ENCODE measurements at places on chromosomes 13 and 19.
A peak's percentile ranks its signal among the peaks of the same experiment; 100 is the strongest.

DNA sequence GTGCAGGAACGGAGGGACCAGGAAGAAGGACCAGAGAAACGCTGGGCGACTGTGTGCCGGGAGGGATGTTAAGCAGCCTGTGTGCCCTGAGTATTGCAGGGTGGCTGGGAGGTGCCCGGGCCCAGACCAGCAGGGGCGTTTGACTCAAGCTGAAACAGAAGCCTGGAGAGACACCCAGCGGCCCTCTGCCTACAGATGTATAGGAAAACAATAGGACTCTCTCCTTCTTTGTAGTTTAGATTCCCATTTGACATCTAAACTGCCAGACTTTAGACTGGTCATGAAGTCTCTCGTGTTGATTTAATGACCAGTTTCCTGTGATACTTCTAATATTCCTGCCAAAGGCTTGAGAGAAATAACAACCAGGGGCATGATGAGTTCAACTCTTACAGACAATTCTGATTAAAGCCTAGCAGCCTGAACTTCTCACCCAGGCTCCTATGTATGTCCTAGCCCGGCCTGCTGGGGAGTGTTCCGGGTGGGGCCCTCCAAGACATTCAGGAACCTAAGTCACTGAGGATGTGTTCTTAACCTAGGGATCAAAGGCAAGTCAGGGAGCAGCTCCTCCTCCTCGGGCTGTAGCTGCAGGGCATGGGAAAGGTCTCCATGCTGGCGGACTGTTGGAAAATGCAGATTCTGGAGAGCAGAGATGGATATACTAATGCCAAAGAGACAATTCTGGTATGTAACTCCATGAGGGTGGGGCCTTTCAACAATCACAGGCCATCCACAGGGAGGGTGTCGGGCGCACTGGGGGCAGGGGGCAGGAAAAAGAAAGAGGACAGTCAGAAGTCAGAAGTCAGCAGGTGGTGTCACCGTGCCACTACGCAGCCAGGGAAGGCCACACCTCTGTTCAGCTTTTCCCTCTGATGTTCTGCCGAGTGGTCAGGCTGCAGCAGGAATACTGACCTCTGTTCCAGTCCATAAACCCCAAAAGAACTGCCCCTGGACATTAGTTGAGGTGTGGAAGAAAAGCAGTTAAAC lies 131.8 kb downstream of the STARD13 start:
- DNase-seq = no peak

- DNase-seq = no peak
Observed at GRCh38 chr19:50893047-50893736, 18.0 kb downstream of the KLK4 start.

- no peak for DNase-seq
Observed at GRCh38 chr19:3054972-3055740, 7.1 kb downstream of the TLE5 start.

DNA sequence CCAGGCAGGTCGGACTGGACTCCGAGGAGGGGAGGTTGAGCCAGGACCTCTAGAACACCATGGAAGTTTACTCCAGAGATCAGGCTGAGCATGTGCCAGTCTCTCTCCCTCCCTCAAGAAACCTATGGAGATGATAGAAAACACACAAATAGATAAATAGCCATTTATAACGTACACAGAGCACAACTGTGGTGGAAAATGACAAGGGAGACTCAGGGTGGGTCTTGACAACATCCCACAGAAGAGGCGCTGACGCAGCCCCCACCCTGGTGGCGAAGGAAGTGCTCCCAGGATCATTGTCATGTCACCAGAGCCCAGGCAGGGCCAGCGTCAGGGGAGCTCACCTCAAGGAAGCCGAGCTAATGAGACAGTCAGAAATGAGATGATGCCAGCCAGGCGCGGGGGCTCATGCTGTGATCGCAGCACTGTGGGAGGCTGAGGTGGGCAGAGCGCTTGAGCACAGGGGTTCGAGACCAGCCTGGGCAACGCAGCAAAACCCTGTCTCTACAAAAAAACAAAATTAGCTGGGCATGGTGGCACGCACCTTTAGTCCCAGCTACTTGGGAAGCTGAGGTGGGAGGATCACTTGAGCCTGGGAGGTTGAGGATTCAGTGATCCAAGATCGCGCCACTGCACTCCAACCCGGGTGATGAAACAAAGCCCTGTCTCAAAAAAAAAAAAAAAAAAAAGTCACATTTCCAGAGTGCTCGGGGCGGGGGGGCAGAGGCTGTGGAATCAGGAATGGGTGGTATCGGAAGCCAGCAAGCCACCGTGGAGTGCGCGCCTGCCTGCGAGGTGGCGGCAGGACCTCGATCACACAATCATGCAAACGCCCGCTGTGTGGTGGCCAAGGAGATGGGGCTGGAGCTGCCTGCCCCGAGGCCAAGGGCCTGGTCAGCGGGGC lies 178.4 kb downstream of the KDM4B start:
- DNase-seq = no peak

DNA sequence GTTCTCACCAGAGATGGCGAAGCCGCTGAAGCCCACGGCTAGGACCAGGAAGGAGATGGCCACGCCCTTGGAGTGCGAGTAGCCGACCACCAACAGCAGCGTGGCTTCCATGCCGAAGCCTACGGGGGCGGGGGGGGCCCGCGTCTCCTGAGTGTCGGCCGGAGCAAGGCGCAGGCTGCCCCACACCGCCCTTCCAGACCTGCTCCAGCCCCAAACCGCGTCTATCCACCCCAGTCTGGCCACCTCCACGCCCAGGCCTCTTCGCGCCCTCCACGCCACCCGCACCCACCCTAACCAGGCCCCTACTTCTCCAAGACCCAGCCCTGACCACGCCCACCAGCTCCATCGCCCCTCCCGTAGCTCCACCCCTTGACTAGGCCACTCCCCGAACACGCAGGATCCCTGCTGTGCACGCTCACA lies 6.2 kb downstream of the GFY start:
- no peak for DNase-seq

GRCh38 chr13:42788601-42789000 lies 7.2 kb downstream of the FAM216B start:
- DNase-seq = no peak

GRCh38 chr19:39160523-39160861 lies 34.9 kb downstream of the PAK4 start:
- no peak for DNase-seq

- no peak for DNase-seq
Observed at GRCh38 chr13:33123066-33123859, 107.0 kb downstream of the KL start.

DNA sequence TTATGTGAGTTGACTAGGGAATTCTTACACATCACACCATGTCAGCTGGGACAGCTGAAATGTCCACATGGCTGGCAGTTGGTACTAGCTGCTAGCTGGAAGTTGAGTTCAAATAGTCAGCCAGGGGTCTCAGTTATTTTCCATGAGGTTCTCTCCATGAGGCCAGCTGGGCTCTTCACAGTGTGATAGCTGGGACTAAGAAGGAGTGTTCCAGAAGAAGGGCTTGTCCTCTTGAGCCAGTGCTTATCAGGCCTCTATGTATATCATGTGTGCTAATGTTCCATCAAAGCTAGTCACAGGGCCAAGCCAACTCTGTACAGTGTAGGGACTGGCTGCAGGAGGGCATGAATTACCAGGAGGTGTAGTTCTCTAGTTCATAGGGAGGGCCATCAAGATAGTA lies 11.8 kb downstream of the USPL1 start:
- no peak for DNase-seq

GRCh38 chr13:97246596-97247158 lies 24.5 kb downstream of the MBNL2 start:
- no peak for DNase-seq

GRCh38 chr13:89828506-89828905 lies 1519.0 kb upstream of the MIR17HG start:
- DNase-seq = no peak

DNA sequence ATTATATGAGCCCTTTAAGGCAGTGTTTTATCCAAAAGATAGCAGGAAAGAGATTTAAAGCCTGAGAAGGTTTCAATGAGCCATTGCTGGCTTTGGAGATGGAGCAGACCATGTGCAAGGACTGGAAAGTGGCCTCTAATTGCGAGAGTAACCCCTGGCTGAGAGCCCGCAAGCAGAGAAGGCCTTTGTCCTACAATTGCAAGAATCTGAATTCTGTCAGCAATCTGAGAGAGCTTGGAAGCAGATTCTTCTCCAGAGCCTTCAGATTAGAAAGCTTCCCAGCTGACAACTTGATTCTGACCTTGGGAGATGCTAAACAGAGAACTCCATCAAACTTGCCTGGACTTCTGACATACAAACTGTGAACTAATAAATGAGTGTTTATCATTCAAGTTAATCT lies 528.7 kb upstream of the KLF12 start:
- DNase-seq = no peak

GRCh38 chr19:51600940-51601580 lies 29.1 kb downstream of the SIGLEC5 start:
- DNase-seq = no peak

- no peak for DNase-seq
Observed at GRCh38 chr19:16588824-16589577, 16.8 kb upstream of the SLC35E1 start.

DNA sequence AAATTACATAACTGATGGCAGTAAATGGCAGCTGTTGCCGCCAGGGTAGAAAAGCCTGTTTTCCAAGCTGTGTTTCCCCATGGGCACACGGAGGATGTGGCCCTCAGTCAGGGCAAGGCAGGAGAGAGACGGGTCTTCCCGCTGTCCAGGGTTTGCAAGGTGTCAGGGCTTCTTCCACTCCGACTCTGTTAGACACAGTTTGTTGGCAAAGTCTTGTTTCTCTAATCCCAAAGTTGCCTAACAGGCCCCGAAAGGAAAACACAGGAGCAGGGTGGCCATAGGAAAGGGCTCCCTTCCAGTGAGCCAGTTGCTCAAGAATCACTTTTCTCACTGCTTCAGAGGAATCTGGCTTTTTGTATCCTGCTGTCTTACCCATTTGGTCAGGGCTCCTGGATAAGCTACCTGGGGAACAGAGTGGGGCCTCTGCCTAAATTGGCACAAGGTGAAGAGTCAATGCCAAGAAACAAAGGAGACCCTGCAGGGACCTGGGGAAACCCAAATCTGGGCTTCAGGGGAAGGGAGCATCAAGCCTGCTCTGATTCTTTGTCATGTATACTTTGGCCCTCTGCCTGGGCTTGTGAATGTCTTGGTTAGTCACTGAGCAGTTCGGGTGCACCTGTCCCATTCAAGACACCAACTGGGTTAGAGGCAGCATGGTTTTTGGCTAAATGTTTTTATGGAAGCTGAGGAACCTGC lies 29.0 kb upstream of the CXCL17 start:
- DNase-seq = no peak

DNA sequence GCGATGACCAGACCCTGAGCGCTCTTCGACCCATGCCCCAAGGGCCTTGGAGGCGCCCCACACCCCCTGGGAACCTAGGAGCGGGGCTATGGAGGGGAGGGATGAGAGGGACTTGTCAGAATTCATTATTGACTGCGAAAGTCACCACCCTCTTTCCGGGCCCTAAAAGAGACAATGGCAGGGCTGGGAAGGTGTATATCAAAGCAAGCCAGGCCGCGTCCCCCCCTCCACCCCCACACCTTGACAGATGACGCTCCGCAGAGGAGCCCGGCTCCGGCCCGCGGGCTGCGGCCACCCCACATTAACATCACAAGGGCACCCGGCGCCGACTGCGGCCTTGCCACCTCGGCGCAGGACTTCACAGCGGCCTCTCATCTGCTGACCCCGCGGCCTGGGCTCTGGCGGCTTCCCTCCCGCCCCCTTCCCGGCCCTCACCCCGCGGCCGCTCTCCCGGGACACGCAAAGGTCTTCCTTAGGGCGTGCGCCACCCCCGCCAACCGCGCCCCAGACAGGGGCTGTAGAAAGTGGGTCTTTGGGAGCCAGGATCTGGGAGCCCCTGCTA lies 2.4 kb downstream of the CDX2 start:
- no peak for DNase-seq

DNA sequence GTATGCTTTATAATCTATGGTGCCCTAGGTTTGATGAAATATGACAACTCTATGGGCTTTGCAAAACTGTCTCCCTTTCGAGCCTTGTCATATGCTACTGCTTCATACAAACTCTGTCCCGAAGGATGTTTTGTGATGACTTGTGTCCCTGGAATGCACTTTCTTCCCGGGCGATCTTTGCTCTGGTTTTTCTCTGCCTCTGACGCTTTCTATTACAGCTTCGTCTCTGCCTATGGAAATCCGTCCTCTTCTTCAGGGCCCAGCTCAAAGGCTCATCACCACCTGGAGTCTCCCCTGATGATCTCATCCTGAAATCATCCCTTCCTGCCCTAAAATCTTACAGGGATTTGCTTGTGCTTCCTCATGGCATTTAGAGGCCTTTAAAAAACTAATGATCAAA lies 191.5 kb upstream of the KL start:
- DNase-seq = peak; percentile 74

DNA sequence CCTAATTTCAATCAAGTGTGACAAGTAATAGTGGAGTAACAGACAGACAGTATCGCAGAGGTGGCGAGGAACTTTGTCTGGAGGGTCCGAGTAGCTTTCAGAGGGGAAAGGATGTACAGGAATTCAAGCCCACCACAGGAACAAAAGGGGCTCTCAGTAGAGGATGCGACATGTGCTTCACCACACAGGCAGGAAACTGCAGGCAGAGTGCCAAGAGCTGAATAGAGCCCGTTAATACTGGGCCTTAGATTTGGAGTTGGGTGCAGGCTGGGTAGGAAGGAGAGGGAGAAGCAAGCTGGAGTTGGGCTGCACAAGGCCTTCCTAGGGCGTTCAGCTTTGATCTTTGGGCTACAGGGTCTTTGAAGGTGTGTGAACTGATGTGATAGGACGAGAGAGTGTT lies 1.2 kb downstream of the CCDC70 start:
- no peak for DNase-seq

DNA sequence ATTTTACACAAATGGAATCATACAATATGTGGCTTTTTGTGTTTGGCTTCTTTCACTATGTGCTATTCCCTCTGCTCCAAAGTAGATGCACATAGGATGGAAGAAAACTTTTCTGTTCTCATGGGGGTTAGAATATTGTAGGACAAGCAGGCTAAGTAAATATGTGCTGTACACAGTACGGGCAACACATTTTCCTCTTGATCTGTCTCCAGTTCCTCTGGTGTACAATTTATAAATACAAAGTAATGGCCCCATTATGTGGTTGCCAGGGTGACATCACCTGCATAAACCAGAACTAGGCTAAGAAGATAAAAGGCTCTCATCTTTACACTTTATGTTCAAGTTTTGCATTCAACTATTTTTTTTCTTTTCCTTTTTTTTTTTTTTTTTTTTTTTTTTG lies 41.0 kb upstream of the SOX21 start:
- no peak for DNase-seq

DNA sequence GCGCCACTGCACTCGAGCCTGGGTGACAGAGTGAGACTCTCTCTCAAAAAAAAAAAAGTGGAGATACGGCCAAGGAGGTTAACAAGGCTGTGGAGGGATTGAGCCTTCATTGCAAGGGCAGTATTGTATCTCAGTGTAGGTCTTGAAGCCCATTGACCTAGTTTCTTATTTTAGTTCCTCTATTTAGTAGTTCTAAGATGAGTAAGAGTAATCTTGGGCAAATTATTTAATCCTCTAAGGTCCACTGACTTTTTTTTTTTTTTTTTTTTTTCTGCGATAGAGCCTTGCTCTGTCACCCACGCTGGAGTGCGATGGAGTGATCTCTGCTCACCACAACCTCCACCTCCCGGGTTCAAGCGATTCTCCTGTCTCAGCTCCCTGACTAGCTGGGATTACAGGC lies 14.3 kb upstream of the ILF3 start:
- no peak for DNase-seq

Measured in Panc1 (cell line).